Right renal cortex interstitium (tissue), 3 donors: ENCODE measurements at places on chromosomes 5 and 9. TPM values are rescaled to one million over a fixed set of nuclear protein-coding genes. Genes with fewer than 3 reads are reported as not detected.

Gene IFNB1
- polyA plus RNA-seq = not detected

Gene DMRT2
- polyA plus RNA-seq = 3.2 TPM

Gene ROR2
- polyA plus RNA-seq = 14.1 TPM

Gene PITX1
- polyA plus RNA-seq = not detected

Gene CCDC183
- 3.4 TPM for polyA plus RNA-seq

Gene IL9
- polyA plus RNA-seq = not detected

Gene PCDHGB4
- 5.5 TPM for polyA plus RNA-seq

Gene SLC34A1
- 118 TPM for polyA plus RNA-seq

Gene GMCL2
- not detected for polyA plus RNA-seq

Gene PCDHA6
- 0.44 TPM for polyA plus RNA-seq

Gene NFIB
- 18.4 TPM for polyA plus RNA-seq

Gene ENTPD8
- polyA plus RNA-seq = 0.25 TPM

Gene SWI5
- 33.7 TPM for polyA plus RNA-seq

Gene SPAG8
- 7.0 TPM for polyA plus RNA-seq
